Mesothelial cell of epicardium (in vitro differentiated cells): ENCODE measurements at places on chromosomes 3 and 15. TPM values are rescaled to one million over a fixed set of nuclear protein-coding genes. Genes with fewer than 3 reads are reported as not detected.

The GOLGA8T gene
- 0.51 to 0.56 TPM in 2 of 3 replicates, not detected in the other for total RNA-seq

DNA sequence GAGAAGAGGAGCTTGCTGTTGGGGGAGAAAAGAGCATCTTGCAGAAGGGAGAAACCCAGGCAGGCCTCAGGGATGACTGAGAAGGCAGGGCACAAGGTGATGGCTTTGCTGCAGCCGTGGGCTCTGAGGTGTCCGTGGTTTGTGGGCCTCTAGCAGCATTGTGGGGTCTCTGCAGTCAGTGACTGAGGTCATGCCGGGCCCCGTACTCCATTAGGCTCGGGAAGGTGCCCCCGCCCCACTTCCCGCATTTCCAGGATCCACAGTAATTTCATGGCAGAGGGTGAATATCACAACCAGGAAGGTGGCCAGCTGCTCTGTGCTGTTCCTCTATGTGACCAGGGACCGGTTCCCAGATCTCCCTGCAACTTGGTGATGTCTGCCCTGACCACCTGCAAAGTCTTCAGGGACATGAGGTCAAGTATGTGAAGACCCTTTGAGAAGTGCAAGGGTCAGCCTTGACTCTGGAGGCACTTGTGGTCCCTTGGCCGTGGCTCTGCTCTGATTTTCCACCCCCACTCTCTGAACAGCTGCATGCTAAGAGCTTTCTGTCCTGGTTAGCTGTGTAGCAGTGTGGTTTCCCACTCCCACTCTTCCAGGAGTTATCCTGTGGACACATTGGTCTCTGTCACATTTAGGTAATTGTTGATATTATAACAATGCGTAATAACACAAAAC lies 3.6 kb downstream of the KLF13 start:
- H3K27ac ChIP-seq, result no peak overlapping the region
- no peaks in the 10 kb centered on the region for H3K27me3 ChIP-seq
- H3K4me3 ChIP-seq, result peak overlapping the region; percentile 16
- peaks cover 15% of the 10 kb centered on the region for H3K4me1 ChIP-seq
- no peak for DNase-seq

GRCh38 chr3:136069933-136070332 lies 104.4 kb downstream of the PPP2R3A start:
- H3K27ac ChIP-seq, result no peak overlapping the region
- H3K36me3 ChIP-seq, result peaks cover 12% of the 10 kb centered on the region
- H3K4me1 ChIP-seq, result peaks cover 17% of the 10 kb centered on the region
- DNase-seq, result no peak

The TIPIN gene
- 9.5 to 10.5 TPM (median 10.2 TPM) in 3 replicates for total RNA-seq

The CFAP20DC gene
- total RNA-seq, result 5.4 to 6.3 TPM (median 6.1 TPM) in 3 replicates

GRCh38 chr3:161946443-161946960 lies 449.9 kb downstream of the OTOL1 start:
- H3K4me1 ChIP-seq, result no peaks in the 10 kb centered on the region
- no peak overlapping the region for H3K4me3 ChIP-seq
- H3K36me3 ChIP-seq, result no peaks in the 10 kb centered on the region
- DNase-seq, result no peak

DNA sequence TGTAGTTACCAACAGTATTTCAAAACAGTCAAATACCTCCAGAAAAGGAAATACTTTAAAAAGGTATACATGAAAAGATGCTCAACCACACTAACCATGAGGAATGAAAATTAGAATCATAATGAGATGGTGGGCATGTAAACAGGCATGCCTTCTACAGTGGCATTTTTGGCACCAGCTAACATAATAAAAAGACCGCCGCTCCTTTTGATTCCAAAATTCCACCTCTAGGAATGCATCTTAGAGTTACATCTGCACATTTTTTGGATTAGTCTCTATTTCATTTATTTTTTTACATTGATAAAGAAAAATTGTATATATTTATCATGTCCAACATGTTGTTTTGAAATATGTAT lies 37.0 kb upstream of the SPTBN5 start:
- peaks cover 58% of the 10 kb centered on the region for H3K4me1 ChIP-seq
- no peak overlapping the region for H3K27ac ChIP-seq
- H3K4me3 ChIP-seq, result no peak overlapping the region

DNA sequence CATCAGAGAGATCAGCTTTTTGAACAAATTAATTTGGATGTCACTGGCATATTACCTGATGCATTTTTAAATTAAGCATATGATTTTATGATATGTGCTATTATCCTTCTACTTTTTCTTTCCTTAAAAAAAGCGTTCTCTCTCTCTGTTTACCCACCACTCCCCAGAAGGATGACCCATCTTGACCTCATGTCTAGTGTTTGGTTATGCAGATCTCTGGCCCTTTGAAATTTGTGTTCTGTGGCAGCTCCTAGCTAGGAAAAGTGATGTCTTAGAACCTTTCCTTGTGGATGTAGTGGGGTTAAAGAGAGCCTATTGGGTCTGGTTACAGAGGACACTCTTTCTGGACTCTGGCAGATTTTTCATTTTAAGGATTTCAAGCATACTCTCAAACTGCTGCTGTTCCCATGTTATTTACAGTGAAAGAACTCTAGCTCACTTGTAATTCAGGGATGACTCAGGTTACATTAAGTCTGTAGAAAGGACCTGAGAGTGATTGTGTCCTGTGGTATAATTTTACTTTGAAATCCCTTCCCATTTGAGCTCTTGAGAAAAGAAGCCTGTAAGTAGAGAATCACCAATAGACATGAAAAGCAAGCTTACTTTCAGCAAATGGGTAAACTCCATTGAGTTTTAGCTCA lies 23.8 kb downstream of the ARHGEF26 start:
- H3K4me1 ChIP-seq, result peaks cover 18% of the 10 kb centered on the region
- H3K36me3 ChIP-seq, result no peaks in the 10 kb centered on the region
- no peak overlapping the region for H3K27ac ChIP-seq
- no peak overlapping the region for H3K4me3 ChIP-seq
- H3K27me3 ChIP-seq, result no peaks in the 10 kb centered on the region
- DNase-seq, result no peak

The ULK3 gene
- total RNA-seq, result 30.9 to 34.8 TPM (median 32.6 TPM) in 3 replicates

The ITIH3 gene
- total RNA-seq, result 22.4 to 25.0 TPM (median 23.1 TPM) in 3 replicates

DNA sequence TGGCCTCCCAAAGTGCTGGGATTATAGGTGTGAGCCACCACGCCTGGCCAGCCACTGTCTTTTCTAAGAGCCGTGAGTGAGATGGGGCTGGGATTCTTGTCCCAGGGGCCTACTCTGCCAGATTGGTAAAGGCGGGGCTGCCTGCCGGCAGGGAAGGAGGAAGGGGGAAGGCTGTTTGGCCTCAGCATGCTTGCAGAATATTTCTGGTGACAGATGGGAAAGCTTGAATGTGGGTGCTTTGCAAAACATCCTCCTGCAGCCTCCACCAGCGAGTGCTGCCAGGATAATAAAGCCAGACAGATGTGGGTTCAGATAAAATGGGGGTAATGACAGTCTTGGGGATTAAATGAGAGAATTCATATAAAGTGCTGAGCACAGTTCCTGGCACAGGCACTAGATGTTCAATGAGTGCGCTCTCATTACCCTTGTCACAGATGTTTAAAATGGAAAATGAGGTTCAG lies 19.8 kb upstream of the ACOX2 start:
- H3K27me3 ChIP-seq, result no peaks in the 10 kb centered on the region
- H3K4me1 ChIP-seq, result peaks cover 20% of the 10 kb centered on the region
- no peak overlapping the region for H3K4me3 ChIP-seq
- peak overlapping the region; percentile 88 for H3K27ac ChIP-seq

GRCh38 chr15:70478251-70478990 lies 284.9 kb downstream of the UACA start:
- H3K4me3 ChIP-seq, result no peak overlapping the region
- H3K27me3 ChIP-seq, result peaks cover 48% of the 10 kb centered on the region
- no peaks in the 10 kb centered on the region for H3K36me3 ChIP-seq

The FRMD5 gene
- 1.4 to 2.5 TPM (median 2.3 TPM) in 3 replicates for total RNA-seq

The ARPIN gene
- total RNA-seq, result 26.4 to 29.2 TPM (median 26.4 TPM) in 3 replicates
